Muscle of leg (tissue), 16 donors: ENCODE measurements at places on chromosomes 7 and 10. TPM values are rescaled to one million over a fixed set of nuclear protein-coding genes. Genes with fewer than 3 reads are reported as not detected.

Gene KLF6
- 40.7 TPM for total RNA-seq

Gene NFE2L3
- total RNA-seq: 0.44 TPM

DNA sequence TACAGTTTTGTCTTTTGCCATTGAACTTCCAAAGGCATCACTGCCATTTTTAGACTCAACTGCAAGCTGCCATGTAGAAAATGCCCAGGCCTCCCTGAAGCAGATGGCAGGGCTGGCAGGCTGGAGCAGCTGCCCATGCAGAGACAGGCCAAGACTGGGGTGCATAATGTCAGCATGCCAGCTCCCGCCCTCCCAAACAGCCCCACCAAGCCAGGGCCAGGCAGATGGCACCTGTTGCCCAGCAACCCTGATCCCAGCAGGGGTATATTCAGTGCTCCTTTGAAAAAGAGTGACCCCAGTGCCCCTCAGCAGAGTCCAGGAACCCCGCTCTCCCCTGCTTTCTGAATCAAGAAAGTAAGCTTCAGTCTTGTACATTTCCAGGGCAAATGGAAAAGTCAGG, 32.6 kb downstream of the VSTM4 start:
- peaks cover 48% of the 10 kb centered on the region for H3K4me1 ChIP-seq
- no peak overlapping the region for H3K4me3 ChIP-seq
- H3K27ac ChIP-seq: peak overlapping the region; percentile 89
- peaks cover 9% of the 10 kb centered on the region for H3K36me3 ChIP-seq

Gene SHLD2
- 30.9 TPM for total RNA-seq

Gene LLCFC1
- total RNA-seq: not detected

Gene TYW1B
- 10.3 TPM for total RNA-seq

DNA sequence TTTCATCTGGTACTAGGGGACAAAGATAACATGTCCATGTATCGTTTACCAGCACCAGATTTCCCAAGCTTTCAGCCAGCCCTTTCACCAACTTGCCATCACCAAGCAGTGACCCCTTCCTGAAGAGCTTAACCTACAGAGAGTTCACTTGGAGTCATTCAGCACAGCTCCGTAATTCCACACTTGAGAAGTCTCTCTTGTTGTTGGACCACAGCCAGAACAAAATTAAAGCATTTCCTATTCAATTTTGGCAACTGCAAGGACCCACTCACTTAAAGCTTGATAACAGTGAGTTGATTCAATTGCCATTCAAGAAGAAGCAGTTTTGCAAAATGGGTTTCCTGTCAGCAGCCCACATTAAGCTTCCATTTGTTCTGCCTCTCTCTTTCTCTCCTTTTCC, 88.5 kb upstream of the LRRTM3 start:
- no peak overlapping the region for H3K4me3 ChIP-seq
- H3K4me1 ChIP-seq: no peaks in the 10 kb centered on the region
- H3K36me3 ChIP-seq: no peaks in the 10 kb centered on the region
- peak; percentile 24 for DNase-seq
- H3K27ac ChIP-seq: no peak overlapping the region

Gene NMT2
- total RNA-seq: 17.8 TPM

DNA sequence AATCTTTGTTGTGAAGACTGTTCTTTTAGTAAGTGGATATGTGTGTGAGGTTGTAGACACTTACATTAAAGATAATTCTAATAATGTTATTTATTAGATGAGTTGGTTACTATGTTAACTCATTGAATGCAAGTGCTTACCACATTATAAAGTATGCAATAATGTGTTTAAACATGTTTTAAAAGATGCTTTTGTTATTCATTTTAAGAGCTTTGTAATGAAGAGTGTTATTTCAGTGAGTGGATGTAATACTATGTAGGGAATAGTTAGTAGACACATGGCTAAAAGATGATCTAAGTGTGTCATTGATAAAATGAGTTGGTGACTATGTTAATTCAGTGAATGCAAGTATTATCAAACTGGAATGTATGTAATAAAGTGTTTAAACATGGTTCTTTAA, 70.0 kb upstream of the VOPP1 start:
- no peak overlapping the region for H3K4me3 ChIP-seq
- H3K27ac ChIP-seq: no peak overlapping the region
- H3K36me3 ChIP-seq: no peaks in the 10 kb centered on the region
- no peaks in the 10 kb centered on the region for H3K27me3 ChIP-seq
- H3K4me1 ChIP-seq: peaks cover 2% of the 10 kb centered on the region

DNA sequence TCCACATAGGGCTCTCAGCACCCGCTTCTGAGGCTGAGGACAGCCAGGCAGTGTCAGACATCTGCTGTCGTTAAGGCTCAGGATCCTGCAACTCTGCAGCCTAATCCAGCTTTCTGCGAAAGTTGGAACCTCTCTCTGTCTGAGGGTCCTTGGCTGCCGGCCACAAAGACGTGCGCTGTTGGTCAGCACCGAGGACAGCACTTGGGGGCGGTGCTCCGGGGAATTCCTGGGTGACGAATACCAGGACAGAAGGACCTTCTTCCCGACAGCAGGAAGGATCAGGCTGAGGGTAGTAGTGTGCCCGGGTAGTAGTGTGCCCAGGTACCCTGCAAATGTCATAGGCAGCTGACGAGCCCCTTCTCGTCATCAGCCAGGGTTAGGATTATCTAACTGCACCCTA, 16.0 kb upstream of the RASGEF1A start:
- no peaks in the 10 kb centered on the region for H3K4me1 ChIP-seq
- H3K27ac ChIP-seq: no peak overlapping the region
- no peak overlapping the region for H3K4me3 ChIP-seq
- H3K36me3 ChIP-seq: no peaks in the 10 kb centered on the region
- peaks cover 12% of the 10 kb centered on the region for H3K27me3 ChIP-seq

DNA sequence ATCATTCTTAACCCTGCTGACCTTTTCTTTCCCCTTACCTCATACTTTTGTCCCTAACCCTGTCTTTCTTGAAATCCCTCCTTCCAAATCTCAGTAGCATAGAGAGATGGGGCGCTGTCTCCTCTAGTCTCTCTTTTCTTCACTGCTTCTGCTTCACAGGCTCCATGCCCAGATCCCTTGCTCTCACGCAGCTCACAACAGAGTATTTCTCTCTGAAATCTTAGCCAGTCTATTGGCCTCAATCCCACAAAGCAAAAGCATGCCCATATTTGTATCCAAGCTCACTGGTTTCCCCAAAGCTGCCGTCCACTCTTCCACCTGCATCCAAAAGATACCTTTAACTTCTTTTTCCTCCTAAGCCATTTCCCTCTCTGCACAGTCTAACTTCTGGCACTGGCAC, 526.8 kb downstream of the PLXDC2 start:
- peak; percentile 53 for DNase-seq
- H3K36me3 ChIP-seq: no peaks in the 10 kb centered on the region
- no peaks in the 10 kb centered on the region for H3K4me1 ChIP-seq
- no peak overlapping the region for H3K4me3 ChIP-seq

DNA sequence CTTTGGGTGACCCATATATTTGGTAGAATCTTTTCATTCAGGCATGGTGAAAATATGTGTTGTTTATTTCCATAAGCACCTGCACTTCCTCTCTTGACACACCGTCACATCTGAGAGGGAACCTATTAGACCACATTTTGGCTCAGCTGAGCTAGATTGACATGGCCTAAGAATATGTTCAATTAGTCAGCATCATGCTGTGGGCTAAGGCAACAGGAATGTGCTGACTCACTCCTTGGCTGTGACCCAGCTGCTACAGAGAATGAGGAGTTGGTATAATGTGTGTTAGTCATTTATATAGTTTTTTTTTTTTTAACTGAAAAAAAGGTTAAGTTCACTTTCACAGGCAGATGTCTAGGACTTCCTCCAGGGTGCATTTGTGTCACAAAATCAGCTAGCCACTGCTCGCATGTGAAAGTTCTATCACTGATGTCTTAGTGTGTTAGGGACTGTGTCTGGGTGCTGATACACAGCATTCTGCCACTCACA, 180.6 kb downstream of the SEMA3E start:
- H3K36me3 ChIP-seq: no peaks in the 10 kb centered on the region
- H3K27ac ChIP-seq: no peak overlapping the region
- no peak overlapping the region for H3K4me3 ChIP-seq
- DNase-seq: peak; percentile 53

DNA sequence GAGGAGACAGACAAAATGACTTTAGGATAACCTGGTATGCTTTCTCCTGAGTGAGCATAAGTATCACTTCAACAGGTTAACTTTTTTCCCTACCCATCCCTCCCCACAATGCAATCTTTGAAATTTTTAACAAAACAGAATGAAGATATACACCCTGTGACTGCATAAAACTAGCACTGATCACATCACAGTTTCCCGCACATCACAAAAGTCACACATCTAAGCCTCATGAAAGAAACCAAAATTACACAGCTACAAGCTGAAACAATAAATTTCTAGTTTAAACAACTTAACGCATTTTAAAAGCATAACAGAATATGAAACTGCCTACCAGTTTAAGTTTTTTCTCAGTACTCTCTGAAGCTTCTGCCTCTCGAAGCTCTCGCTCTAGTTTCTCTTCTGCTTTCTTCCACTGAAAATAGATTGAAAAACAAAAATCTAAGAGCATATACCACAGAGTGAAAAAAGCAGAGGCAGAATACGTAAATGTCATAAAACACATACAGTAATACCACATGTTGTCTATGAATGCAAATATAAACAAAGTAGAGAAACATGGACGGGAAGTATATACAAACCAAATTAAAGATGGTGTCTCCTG, 18.1 kb downstream of the NOC3L start:
- DNase-seq: peak; percentile 21
- peaks cover 20% of the 10 kb centered on the region for H3K36me3 ChIP-seq
- H3K27ac ChIP-seq: no peak overlapping the region
- H3K4me1 ChIP-seq: no peaks in the 10 kb centered on the region

GRCh38 chr7:155996718-155997280, 184.5 kb upstream of the SHH start:
- no peak overlapping the region for H3K4me3 ChIP-seq
- no peaks in the 10 kb centered on the region for H3K4me1 ChIP-seq
- H3K36me3 ChIP-seq: no peaks in the 10 kb centered on the region
- no peak for DNase-seq

Gene LIPF
- not detected for total RNA-seq

DNA sequence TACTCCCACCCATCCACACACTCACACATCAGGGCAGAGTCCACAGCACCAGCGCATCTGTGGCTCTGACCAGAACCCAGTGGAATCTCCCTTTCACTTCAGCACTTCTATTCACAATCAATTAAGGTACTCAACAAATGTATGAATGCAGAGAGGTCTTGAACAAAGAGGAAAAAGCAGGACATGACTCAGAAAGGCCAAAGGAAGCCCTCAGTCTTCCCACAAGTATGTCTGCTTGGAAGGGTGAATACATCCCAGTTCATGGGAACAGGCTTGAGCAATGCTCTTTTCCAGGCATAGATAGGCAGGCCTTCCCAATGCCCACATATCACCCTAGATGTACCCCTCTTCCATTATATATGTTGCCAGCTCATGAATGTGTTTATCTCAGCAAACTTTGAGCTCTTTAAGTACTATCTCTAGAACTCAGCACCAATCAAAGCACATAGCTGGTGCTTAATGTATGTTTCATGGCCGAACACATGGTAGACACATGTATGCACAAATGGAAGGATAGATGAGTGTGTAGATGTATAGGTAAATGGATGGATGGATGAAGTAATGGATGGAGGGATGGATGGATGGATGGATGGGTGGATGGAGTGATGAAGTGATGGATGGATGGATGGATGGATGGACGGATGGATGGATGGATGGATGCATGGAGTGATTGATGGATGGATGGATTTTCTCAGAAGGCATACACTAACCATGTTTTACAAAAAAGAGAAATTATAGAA, 507.6 kb downstream of the GRID1 start:
- H3K4me1 ChIP-seq: peaks cover 6% of the 10 kb centered on the region
- H3K36me3 ChIP-seq: no peaks in the 10 kb centered on the region
- no peaks in the 10 kb centered on the region for H3K27me3 ChIP-seq
- no peak overlapping the region for H3K4me3 ChIP-seq
- DNase-seq: no peak
